ENCODE measurements at places on chromosomes 11 and 22. TPM values are rescaled to one million over a fixed set of nuclear protein-coding genes. Genes with fewer than 3 reads are reported as not detected.

The ANKK1 gene
- total RNA-seq = not detected

The PRG3 gene
- not detected for total RNA-seq

The NKAPD1 gene
- 14.7 TPM for total RNA-seq

The PAX6 gene
- total RNA-seq = not detected

The MS4A4A gene
- total RNA-seq = not detected

The NPAS4 gene
- total RNA-seq = not detected

The OR5D13 gene
- total RNA-seq = not detected

The CHRNA10 gene
- total RNA-seq = 0.97 TPM

The CRYAB gene
- total RNA-seq = 50.5 TPM

The SLC6A5 gene
- not detected for total RNA-seq

The MOGAT2 gene
- not detected for total RNA-seq

The MS4A2 gene
- total RNA-seq = not detected

The SORL1 gene
- 0.81 TPM for total RNA-seq

The APOA4 gene
- not detected for total RNA-seq

The NNMT gene
- 821 TPM for total RNA-seq

The GTSE1 gene
- total RNA-seq = 3.6 TPM

The TMPRSS4 gene
- total RNA-seq = not detected

The MPPED1 gene
- total RNA-seq = 0.18 TPM

The GAB2 gene
- 6.3 TPM for total RNA-seq

The NOX4 gene
- 0.97 TPM for total RNA-seq

The CSF2RB gene
- 2.6 TPM for total RNA-seq

The TRIM29 gene
- total RNA-seq = not detected

The RNF26 gene
- total RNA-seq = 4.0 TPM

The CST6 gene
- total RNA-seq = not detected

The ZP1 gene
- total RNA-seq = 0.81 TPM

The LINC01488 gene
- total RNA-seq = not detected

The FADS1 gene
- total RNA-seq = 57.9 TPM

The SLC16A8 gene
- not detected for total RNA-seq

The MS4A18 gene
- total RNA-seq = not detected

The FAM83F gene
- total RNA-seq = not detected

The CCDC89 gene
- 1.3 TPM for total RNA-seq

The MIOX gene
- total RNA-seq = not detected

The CPT1B gene
- 1.8 TPM for total RNA-seq

The APOL6 gene
- 16.4 TPM for total RNA-seq

The FOXRED1 gene
- total RNA-seq = 27.1 TPM

The KAT5 gene
- 33.6 TPM for total RNA-seq

The OR52A5 gene
- not detected for total RNA-seq

The APOL4 gene
- not detected for total RNA-seq

The CRY2 gene
- 9.7 TPM for total RNA-seq

The UVRAG gene
- 19.0 TPM for total RNA-seq

The KDM4E gene
- not detected for total RNA-seq

The RFPL3 gene
- not detected for total RNA-seq

The IRAG1 gene
- total RNA-seq = 3.1 TPM

The XKR3 gene
- total RNA-seq = not detected

The PAK1 gene
- total RNA-seq = 18.3 TPM

The NXPE4 gene
- total RNA-seq = not detected

The SLC37A2 gene
- total RNA-seq = 0.18 TPM

The MYO18B gene
- total RNA-seq = under 0.01 TPM

Data from cardiac atrium fibroblast (primary cell).